ENCODE measurements at places on chromosomes 1 and 21. TPM values are rescaled to one million over a fixed set of nuclear protein-coding genes. Genes with fewer than 3 reads are reported as not detected.

The S100A7A gene
- total RNA-seq: not detected

The B3GALT6 gene
- total RNA-seq: 21.0 TPM

The TNFAIP8L2 gene
- total RNA-seq: 17.6 TPM

The IQGAP3 gene
- total RNA-seq: 0.07 TPM

The RYR2 gene
- total RNA-seq: not detected

The FRRS1 gene
- total RNA-seq: 0.96 TPM

The FMO1 gene
- not detected for total RNA-seq

The TPTE gene
- total RNA-seq: not detected

The RHOU gene
- 0.12 TPM for total RNA-seq

The RXFP4 gene
- not detected for total RNA-seq

The FAM72C gene
- total RNA-seq: not detected

The KIAA1614 gene
- 0.22 TPM for total RNA-seq

The ASTN1 gene
- total RNA-seq: not detected

The ACOT11 gene
- total RNA-seq: 0.41 TPM

The USP16 gene
- total RNA-seq: 55.7 TPM

The RGS1 gene
- 154 TPM for total RNA-seq

The SPRR4 gene
- not detected for total RNA-seq

The PGBD5 gene
- not detected for total RNA-seq

The S100A12 gene
- not detected for total RNA-seq

The NUP210L gene
- total RNA-seq: 0.15 TPM

The LRRC53 gene
- total RNA-seq: not detected

The PRELP gene
- total RNA-seq: not detected

The MCOLN2 gene
- 25.8 TPM for total RNA-seq

The SPRR5 gene
- total RNA-seq: not detected

The KCNE2 gene
- not detected for total RNA-seq

The OXCT2 gene
- total RNA-seq: 1.0 TPM

The FCRLA gene
- total RNA-seq: 142 TPM

The IFI6 gene
- 12.7 TPM for total RNA-seq

The G0S2 gene
- total RNA-seq: not detected

The SLAMF8 gene
- total RNA-seq: 0.54 TPM

The GPR61 gene
- not detected for total RNA-seq

The SLC30A7 gene
- 28.6 TPM for total RNA-seq

The CD34 gene
- total RNA-seq: 0.05 TPM

Measured in B cell (primary cell).